Renal cortical epithelial cell (primary cell): ENCODE measurements at places on chromosomes 2 and 18. TPM values are rescaled to one million over a fixed set of nuclear protein-coding genes. Genes with fewer than 3 reads are reported as not detected.

GRCh38 chr18:10124967-10125366, 211.2 kb downstream of the VAPA start:
- no peak for DNase-seq

DNA sequence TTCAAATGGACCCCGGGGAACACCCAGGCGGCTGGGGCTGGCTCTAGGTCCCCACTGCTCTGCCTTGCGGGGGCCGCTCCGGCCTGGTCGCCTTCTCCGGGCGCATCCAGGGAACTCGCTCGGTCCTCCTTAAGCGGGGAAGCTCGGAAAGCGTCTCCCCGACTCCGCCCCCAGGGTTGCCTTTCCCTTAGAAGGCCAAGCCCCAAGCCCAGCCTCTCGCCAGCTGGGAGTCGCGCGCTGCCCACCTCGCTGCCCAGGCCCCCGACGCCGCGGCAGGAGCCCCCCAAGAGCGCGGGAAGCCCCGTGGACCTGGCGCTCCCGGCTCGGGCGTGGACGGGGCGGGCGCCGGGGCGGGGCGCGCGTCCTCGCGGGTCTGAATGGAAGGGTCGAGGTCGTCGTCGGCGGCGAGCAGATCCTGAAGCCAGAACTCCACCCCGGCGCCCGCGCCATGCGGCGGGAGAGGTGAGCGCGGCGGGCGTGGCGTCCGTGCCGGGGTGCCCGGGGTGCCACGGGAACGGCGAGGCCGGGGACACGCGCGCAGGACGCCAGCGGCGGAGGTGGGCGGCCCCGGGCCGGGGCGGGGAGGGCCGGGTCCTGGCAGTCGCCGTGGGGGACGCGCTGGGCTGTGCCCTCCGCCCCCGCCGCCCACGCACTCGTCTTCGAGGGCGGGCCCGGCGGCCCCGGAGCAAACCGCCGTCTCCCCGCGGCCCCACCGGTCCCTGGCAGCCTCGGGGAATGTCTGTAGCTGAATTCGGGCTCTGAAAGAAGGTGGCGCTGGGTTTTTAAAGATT, at the start of gene BOK:
BOK (plus strand) TSS at position 214 of the 791 bp plus-strand sequence. CDS start 739 bp downstream, outside the sequence.
- DNase-seq = peak; percentile 56

DNA sequence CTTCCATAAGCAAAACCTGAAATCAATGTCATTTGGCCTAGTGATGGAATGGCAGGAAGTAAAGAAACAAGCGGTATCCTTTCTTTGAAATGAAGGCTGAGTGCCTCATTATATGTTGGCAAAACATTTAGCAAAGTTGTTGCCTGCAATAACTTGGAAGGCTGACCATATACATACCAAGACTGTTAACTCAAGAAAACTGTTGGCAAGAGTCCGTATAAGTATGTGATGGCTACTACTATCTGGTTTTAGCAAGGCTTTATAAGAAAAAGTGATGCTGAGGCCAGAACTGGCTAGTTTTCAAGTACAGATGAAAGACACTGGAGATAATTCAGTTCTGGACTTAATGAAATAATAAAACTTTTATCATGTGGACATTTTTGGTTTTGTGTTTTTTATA, 356.2 kb downstream of the ZNF521 start:
- DNase-seq = no peak

DNA sequence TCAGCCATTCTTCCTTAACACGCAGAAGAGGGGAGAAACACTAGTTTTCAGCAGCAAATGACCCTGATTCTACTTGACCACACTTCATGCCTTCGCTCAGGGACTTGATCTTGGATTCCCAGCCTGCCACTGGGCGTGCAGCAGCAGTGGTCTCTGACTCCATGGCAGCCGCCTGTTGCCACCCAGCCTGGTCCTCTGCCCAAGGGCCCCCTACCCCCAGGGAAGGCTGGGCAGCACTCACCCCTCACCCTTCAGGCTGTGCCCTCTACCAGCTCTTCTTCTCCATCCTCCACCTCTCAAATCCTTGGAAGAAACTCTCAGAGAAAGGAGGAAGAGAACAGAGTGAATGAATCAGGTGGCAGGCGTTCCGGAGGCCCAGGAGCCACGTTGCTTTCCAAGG, 32.1 kb upstream of the RPL31 start:
- no peak for DNase-seq

GRCh38 chr18:44654573-44654972, 26.1 kb upstream of the SETBP1 start:
- peak; percentile 89 for DNase-seq

DNA sequence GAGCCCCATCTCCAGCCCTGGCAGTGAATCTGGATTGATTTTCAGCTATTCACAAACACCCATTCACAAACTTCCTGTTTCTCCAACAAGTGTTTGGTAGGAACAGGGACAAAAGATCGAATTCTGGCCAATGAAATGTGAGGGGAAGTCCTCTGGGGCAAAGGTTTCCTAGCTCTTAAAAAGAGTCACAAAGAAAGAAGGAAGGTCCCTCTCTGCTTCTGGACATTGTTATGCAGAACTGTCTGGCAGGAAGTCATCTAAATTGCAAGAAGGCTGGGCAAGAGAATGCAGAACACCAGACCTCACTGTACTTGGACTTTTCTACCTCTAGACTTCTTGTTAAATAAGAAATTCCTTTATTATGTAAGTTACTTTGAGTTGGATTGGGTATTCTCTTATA, 137.3 kb downstream of the CCDC148 start:
- no peak for DNase-seq

DNA sequence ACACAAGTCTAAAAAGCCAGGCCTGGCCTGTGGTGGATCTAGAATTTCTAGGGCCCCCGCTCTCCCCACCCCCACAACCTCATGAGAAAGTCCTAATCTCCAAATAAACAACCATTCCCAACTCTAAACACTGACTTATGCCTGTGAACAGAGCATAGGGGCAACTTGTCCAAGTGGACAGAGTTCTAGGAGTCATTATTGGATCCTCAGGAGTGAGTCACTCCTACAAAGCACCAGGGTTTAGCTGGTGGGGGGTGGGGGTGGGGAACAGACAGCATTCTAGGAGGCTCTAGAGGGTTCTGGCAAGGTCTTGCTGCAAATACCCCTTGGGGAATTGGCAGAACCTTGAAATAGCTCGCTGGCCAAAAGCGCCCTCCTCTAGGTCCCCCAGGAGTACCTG, 83.3 kb downstream of the ZCCHC2 start:
- peak; percentile 25 for DNase-seq

DNA sequence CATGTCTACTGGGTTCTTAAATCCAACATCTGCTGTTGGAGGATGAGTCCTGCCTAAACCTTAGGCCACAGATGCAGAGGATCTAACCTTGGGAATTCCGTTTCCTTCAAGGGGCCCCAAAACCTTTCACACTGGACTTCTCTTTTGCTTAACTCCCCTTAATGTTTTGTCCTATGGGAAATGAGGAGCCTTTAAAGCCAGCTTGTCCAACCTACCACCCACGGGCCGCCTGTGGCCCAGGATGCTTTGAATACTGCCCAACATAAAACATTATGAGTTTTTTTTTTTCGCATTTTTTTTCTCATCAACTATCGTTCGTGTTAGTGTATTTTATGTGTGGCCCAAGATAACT, 157.2 kb upstream of the SLC1A4 start:
- no peak for DNase-seq

DNA sequence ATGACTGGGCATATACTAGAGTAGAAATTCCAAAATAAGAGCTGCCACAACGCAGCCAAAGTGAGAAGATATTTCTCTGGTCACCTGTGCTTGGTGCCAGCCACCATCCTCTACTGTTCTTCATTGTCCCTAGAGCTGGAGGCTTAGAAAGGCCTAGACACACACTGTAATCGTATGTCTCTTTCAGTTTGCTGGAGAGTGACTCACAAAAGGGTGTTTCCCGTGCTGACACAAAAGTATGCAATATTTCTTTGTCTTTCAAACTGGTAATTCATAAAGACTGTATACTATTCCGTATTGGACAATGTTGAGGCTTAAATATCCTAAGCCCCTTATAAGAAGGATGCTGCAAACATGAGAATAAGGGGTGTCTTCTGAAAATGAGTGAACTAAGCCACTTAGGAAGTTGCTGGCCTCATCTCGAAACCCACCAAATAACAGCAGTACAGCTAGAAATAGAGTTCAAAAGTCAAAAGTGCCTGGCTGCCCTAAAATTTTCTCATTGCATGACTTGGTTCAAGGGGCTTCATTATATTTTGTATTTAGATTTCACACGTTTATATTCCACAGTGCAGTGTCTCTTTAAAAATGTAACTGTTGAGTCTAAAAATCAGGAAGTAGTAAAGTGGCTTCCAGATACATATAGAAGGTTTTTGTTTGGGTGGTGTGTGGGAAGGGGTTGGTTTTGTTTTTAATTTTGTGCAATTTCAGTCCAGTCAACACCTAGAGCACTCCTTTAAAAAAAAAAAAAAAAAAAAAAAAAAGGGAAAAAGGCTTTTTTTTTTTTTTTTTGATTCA, 601.1 kb downstream of the ARHGAP15 start:
- no peak for DNase-seq

DNA sequence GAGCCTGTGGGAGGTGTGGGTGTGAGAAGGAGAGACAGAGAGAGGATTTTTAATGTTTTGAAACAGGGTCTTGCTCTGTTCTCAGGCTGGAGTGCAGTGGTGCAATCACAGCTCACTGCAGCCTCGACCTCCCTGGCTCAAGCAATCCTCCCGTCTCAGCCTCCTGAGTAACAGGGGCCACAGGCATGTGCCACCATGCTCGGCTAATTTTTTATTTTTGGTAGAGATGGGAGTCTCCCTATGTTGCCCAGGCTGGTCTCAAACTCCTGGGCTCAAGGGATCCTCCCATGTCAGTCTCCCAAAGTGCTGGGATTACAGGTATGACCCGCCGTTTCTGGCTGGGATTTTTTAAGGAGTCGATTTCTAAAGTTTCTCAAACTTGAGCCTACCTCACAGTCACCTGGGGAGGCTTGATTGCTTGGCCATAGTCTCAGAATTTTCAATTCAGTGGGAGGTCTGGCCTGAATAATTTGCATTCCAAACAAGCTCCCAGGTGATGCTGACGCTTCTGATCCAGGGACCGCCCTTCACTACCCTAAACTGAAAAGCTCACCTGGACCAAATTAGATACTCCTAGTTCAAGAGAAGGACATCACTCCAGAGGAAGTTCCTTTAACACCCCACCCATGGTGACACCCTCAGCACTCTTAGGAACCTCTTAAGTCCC, 70.8 kb upstream of the SLC1A4 start:
- DNase-seq = no peak

GRCh38 chr2:65608916-65609315, 176.5 kb upstream of the SPRED2 start:
- no peak for DNase-seq

DNA sequence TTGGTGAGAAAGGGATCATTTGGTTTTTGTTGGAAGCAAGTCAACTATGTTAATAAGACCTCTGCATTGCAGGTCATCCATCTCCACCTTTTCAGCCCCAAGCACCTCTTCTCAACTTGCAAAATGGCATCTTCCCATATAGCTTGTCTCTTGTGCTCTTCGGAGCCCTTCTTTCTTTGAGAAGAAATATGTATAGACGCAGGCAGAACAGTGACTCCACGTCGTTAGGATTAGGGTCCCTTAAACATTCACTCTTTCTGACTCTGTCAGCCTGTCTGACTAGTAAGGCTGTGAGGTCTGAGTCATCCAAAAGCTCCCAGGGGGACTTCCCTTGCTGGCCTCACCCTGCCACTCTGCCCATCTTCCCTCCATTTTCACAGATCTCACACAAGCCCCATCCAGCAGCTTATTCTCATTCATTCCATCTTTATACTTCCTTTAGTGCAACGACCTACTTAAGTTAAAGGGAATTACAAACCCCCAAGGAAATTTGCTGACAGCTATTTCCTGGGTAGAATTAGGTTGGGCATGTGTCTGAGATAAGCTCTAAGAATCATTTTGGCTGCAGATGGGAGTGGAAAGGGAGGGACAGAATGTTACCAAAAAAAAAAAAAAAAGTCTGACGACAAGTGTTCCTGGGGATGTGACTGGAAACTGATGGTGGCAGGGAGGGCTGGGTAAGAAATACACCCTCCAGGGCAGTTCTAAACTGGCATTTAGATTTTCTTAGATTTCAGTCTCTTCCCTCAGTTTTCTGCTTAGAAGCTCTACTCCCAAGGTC, 37.7 kb upstream of the MEX3C start:
- peak; percentile 8 for DNase-seq

DNA sequence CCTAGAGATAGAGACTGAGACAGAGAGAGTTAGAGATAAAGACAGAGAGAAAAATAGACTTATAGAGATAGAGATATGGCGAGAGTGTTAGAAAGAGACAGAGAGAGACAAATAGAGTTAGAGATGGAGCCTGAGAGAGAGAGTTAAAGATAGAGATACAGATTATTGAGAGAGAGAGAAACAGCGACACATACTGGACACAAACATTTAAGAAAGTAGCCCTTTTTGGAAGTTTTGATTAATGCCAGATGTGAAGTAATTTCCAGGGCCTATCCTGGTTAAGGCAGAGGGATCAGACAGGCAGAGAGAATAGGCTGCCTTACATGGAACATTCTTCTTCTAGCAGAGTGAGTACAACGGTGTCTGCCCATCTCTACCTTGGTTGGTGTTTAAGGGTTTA, 311.6 kb upstream of the CDH7 start:
- no peak for DNase-seq

DNA sequence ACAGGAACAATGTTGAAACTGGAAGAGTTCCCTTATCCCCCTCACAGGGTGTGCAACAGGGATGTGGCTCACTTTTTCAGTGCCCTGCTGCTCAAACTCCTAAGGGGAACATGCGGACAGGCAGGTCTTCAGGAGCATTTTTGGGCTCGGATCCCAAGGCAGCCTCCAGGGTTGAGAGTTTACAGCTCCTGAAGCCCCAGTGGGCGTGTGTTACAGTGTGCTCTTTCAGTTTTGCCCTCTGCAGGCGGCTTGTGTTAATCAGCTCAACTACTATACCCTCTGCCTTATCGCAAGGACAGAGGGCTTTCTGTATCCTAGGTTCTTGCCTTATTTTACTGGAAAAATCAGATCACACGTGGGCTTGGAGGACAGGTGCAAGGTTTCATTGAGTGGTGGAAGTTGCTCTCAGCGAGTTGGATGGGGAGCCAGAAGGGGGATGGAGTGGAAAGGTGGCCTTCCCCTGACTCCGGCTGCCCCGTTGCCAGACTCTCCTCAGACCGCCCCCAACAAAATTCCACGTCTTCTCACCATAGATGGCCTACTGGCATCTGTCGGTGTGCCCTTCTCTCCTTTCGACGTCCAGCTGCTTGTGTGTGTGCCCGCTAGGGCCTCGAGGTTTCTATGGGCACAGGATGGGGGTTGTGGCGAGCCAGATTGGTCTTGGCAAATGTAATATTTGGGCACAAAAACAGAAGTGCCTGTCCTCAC, 541.9 kb downstream of the TMX3 start:
- no peak for DNase-seq

DNA sequence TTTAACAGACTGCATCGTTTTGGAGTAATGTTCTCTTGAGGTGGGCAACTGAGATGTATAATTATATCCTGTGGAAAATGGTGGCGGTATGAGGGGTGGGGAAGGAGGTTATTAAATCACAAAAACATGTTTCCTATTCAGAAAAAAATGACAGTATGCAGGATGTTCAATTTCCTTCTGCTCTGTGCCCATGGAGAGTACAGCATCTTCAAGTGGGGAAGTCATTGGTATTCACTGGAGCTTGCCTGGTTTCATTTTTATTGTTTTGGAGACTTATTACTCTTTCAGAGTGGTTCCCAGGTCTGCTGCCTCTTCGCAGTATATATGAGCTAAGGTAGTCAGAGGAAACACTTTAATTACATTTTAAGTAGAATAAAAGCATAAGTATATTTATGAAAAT, 318.8 kb upstream of the RAB12 start:
- no peak for DNase-seq

Gene ZBTB7C
- 0.17 and 0.99 TPM in 2 replicates for total RNA-seq

Gene ACTG2
- total RNA-seq = 0.15 TPM in 1 of 2 replicates, not detected in the other

Gene LDAH
- total RNA-seq = 26.4 and 28.2 TPM in 2 replicates

Gene IL36B
- not detected in 2 replicates for total RNA-seq

Gene POMC
- total RNA-seq = 0.20 TPM in 1 of 2 replicates, not detected in the other

Gene SFT2D3
- 5.4 and 9.2 TPM in 2 replicates for total RNA-seq

Gene ATP8B1
- total RNA-seq = 27.1 and 48.8 TPM in 2 replicates

Gene STPG4
- 0.20 and 0.52 TPM in 2 replicates for total RNA-seq

Gene ESPNL
- 0.85 and 4.5 TPM in 2 replicates for total RNA-seq

Gene KCTD1
- 24.1 and 103 TPM in 2 replicates for total RNA-seq
